ENCODE measurements at places on chromosomes 7 and 10.

GRCh38 chr7:46145412-46145811 lies 224.3 kb upstream of the IGFBP3 start:
- peak; percentile 71 for DNase-seq

DNA sequence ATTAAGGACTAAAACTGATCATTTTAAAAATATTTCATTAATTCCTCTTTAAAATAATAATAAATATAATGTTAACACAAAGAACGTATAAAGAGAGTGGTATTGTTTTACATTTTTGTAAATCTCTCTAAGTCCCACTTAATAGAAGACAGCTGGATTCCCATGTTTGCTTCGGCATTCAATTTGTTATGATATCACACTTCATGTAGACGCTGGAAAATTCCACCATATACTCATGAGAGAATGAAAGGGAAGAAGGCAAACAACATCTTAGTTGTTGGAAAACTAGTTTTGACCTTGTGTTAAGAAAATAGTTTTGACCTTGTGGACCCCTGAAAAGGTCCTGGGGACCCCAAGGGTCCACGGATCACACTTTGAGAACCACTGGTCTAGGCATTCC lies 85.3 kb upstream of the MGMT start:
- DNase-seq = no peak

DNA sequence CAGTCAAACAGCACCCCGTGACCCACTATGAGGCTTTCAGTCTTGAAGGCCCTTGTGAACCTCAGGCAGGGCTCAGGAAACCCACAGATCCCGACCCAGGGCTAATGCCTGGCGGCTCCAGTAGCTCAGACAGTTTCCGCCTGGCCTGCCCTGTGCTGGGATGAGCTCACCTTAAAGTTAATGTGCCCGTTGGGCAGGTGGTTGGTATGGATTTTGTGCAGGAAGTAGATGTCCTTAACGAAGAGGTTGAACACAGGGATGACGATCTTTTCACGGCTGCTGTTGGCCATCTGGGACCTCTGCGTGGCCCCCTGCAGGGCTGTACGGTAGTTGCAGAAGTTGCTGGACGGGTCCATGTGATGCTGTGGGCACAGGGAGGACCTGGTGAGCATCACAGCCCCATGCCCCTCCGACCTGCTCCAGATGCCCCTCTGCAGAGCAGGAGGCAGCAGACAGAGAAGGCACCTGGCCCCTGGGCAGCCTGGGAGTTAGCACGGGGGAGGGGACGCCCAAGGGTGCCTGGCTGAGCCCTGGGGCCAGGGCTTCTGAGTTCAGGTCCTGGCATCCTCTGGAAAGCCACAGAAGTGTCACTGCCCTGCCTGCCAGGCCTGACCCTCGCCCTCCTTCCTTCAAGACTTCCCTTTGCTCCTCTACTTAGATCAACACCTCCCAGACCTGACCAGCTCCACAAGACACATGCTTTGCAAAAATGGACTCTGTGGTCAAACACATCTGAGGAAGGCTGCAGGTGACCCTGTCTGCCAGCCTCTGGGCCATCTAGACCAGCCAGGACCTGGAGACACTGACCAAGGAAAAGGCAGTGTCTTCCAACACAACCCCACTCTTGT lies 59.8 kb downstream of the CSGALNACT2 start:
- DNase-seq = no peak

DNA sequence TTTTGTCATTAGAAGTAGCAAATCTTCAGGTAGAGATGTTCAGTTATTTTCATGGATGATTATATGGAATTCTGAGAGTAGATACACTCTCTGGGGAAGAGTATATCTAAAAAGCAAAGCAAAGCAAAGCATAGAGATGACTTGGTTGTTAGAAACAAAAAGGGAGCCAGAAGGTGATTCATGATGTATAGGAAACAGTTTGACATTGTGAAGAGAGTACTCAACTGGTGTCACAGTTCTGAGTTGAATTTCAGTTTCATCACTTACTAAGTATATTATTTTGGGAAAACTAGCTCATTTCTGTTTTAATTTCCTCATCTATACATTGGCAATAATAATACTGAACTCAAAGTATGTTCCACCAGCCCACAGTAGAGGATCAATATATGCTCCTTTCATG lies 86.8 kb downstream of the SEMA3C start:
- DNase-seq = peak; percentile 41

DNA sequence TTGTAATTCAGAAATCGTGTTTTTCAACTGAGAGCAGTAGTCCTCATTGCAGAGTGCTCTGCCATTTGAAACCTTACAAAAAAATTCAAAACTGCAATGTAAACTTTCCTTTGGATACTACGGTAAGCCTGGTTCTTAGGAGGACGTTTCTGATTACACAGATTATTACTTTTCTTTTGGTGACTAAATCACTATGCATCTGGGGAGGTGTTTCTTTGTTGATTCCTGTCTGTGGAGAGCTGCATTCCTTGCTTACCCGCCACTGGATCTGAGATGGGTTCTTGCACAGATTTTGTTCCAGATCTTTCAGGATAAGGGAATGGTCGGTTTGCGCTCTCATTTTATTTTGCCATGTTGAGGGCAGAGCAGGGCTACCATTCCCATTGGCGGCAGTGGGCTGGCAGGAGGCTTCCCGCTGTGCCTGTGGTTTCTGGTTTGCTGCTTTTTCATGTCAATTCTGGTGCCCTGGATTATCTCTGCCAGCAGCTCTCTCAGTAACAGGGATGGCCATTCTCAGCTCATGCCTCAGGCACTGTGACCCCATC lies 485.1 kb downstream of the GLRX3 start:
- no peak for DNase-seq

Measured in mammary epithelial cell (primary cell).